ENCODE measurements at places on chromosomes 3 and 15.
A peak's percentile ranks its signal among the peaks of the same experiment; 100 is the strongest.

GRCh38 chr3:4601892-4602291, 108.7 kb downstream of the ITPR1 start:
- no peak for DNase-seq

GRCh38 chr15:47384341-47384740, 333.0 kb upstream of the SEMA6D start:
- peak; percentile 37 for DNase-seq

GRCh38 chr3:119033393-119034255, 1.0 kb downstream of the IGSF11 start:
- DNase-seq = no peak

DNA sequence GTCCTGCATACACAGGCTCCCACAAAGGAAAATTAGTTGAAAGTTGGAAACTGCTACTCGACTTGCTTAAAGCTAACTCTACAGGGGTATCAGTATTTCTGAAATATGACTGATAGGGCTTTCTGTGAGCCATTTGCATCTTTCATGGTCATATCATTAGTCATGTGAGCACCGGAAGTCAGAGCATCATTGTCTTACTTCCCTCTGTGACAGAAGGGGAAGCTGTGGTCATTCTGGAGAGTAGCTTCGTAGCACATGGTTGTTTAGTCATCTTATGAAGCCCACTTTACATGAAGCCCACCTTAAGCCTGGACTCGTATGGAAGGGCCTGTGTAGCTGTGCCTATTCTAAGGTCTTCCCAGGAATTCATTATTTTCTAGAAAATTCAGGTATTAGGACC, 69.0 kb downstream of the COL6A5 start:
- no peak for DNase-seq

- DNase-seq = peak; percentile 93
Measured at GRCh38 chr3:58383904-58384303, 49.7 kb downstream of the PDHB start.

DNA sequence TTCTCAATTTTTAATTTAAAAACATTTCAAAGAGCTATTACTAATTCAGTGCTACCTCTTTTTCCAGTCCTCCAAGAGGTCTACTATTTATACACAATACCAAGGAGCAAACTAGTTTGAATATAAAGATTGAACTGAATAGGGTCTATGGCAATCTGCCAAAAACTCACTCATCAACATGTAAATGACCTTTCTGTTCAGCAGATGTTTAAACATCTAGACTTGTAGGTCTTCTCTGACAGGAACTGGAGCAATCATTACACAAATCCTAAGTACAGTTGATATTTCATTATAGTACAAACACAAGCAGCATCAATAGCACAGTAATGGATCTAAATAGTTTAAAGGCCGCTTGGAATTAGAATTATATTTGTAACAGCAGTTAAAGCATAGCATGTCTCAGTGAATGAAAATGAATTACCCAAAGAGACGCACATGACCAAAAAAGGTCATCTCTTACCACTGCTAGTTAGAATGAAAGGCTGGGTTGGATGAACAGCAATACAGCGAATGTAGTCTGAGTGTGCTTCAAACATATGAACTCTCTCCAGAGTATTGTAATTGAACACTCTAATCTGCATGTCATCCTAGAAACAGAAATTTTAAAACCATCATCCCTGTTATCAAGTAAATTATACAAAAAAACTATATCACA, 10.7 kb downstream of the COPB2 start:
- no peak for DNase-seq

DNA sequence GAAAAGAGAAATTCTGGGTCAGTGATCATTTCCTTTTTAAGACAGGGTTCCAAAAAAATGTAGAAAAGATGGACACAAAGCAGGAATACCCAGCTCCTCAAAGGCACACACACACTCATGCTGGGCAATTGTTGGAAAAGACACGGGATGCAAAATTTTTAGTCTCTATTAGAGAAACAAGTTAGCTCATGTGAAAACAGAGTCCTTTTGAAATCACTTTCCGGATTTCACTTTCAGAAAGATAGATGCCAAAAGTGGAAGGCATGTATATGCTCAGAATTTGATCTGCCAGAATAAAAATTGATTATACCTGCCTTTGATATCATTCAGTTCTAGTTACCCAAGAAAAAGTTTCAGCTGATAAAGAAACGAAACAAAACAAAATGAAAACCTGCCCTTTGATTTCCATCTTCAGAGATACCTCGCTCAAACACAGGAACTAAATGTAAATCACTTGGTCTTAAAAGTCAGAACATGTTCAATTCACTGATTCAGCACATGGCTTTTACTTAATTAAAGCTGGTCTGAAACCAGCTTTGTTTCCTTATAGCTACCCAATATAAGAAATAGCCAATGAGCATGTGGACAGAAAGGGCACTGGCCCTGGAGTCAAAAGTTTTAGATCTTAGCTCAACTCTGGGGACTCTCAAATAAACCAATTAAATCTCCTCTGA, 52.8 kb downstream of the PLD1 start:
- no peak for DNase-seq

DNA sequence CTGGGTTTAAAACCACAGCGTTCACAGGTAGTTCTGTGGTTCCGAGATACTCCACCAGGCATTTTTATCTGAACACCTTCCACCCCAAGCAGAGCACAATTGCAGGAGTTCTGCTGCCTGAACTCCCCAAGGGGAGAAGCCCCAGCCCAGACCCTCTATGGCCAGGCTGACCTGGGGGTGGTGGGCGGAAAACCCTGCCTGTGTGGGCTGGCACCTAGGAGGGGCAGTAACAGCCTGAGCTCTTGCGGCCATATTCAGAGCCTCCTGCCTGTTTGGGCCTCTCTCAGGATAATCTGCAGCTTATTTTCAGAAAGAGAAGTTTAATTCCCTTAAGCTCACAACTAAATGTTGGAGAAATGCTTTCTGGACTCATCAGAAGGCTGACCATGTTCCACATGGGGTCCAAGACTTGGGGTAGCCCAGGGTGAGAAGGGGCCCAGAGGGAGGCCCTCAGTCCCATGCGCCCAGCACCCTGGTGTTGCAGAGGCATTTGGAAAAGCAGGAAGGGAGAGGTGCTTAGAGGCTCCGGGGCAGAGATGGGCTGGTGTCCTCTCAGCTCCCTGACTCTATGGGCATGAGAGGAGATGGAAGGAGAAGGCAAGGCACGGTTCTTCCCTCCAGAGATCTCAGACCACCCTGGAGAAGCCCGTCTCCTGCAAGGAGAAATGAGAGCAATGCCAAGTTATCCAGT, 195.6 kb upstream of the TPM1 start:
- DNase-seq = no peak

DNA sequence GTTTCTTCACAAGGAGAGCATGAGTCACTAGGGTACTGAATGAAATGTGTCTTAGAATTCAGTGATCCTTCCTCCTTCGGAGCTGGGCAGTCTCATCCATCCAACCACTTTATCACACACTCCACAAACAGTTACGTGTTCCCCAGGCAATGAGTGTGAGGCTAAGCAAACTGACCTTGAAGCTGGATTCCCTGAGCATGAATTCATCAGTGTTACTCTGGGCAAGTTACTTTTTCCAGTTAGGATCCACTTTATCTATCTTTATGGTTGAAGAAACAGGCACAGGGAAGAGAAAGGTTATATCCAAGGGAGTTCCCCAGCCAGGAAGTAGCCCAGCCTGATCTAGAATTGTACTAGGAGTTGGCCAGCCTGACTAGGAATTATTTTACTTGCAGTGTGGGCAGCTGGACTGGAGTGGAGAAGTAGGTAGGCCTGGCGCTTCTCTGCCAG, 17.1 kb upstream of the GCNT3 start:
- peak; percentile 100 for DNase-seq

- DNase-seq = peak; percentile 93
Measured at GRCh38 chr3:177451864-177452830, 254.9 kb upstream of the TBL1XR1 start.

GRCh38 chr3:71718072-71718471, 7.1 kb downstream of the EIF4E3 start:
- no peak for DNase-seq

Data from kidney glomerular epithelial cell (primary cell).